HCT116 (cell line): ENCODE measurements at places on chromosomes 11 and 22. TPM values are rescaled to one million over a fixed set of nuclear protein-coding genes. Genes with fewer than 3 reads are reported as not detected.

The MYOD1 gene
- total RNA-seq = not detected

The INS gene
- 0.44 TPM for total RNA-seq

The THAP12 gene
- total RNA-seq = 44.1 TPM

The TTLL8 gene
- total RNA-seq = not detected

The APOBEC3C gene
- 40.2 TPM for total RNA-seq

DNA sequence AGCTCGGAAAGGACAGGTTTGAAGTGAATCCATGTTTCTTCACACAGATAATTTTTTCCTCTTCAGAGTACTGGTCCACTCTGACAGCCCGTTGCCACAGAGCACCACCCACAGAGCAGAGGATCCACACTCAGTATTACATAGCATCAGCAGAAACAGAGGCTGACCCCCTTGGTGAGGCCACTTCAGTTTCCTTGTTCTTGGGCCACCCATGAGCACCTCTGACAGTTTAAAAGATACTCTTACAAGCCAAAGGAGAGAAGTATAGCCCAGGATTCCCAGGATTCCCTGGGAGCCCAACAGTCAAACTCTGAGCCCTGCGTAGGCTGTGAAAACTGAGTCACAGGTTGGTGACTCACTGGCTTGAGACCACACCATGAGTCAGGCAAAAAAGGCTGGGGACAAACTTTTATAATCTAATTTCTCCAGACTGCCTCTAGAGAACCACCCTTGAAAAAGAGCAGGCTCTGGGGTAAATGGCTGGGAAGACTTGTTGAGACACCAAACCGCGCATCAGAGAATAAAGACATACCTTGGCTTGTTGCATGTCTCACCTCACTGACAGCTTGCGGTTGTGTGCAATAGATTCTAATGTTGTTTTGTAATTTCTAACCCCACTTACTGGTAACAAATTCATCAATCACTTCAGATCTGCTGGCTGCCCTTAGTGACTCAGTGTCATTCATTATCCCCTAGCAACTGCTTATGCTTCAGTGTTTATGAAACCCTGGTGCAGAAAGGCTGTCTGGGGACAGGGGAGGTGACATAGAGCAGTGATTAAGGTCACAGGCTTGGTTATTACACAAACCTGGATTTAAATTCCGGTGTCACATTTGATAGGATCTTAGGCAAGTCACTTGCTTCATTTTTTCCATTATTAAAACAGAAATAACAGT lies 56.9 kb upstream of the PRSS23 start:
- H3K4me1 ChIP-seq = peaks cover 69% of the 10 kb centered on the region
- DNase-seq = peak; percentile 95
- H3K36me3 ChIP-seq = no peaks in the 10 kb centered on the region
- H3K27ac ChIP-seq = peak overlapping the region; percentile 76
- peak overlapping the region; percentile 6; the same call in 1 of the 2 replicates for H3K4me3 ChIP-seq

GRCh38 chr22:49439373-49439772 lies 388.3 kb downstream of the BRD1 start:
- no peak for DNase-seq
- H3K4me3 ChIP-seq = no peak overlapping the region
- no peak overlapping the region for H3K27ac ChIP-seq
- H3K36me3 ChIP-seq = no peaks in the 10 kb centered on the region

- no peak overlapping the region for H3K4me3 ChIP-seq
- peaks cover 4% of the 10 kb centered on the region; the same call in 1 of the 2 replicates for H3K27me3 ChIP-seq
- H3K36me3 ChIP-seq = no peaks in the 10 kb centered on the region
- H3K4me1 ChIP-seq = no peaks in the 10 kb centered on the region
These were observed 60.8 kb downstream of the FBLN1 start for GRCh38 chr22:45563362-45564040.

- peaks cover 21% of the 10 kb centered on the region; the same call in 1 of the 2 replicates for H3K36me3 ChIP-seq
- H3K27ac ChIP-seq = peak overlapping the region; percentile 89
- H3K27me3 ChIP-seq = no peaks in the 10 kb centered on the region
- peak overlapping the region; percentile 98 for H3K4me3 ChIP-seq
These were observed 796 bp downstream of the POLDIP3 start for GRCh38 chr22:42613872-42614301.

DNA sequence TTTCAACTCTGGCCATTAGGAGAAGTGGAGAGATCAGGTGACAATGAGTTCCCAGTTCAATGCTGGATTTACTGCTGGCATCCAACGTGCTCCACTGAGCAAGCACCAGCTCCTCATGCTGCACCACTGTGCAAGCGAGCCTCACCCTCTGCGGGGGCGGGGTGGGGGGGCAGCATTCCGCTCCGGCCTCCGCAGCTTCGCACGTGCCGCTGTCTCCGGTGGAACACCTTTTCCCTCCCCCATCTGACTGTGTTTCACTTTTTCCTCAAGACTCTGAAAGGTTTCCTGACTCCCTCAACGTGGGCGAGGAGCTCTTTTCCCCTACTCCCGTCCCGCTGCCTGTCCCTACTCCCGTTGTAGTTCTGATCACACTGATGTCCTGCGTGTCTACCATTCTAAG lies 835 bp upstream of the RHOD start:
- DNase-seq = no peak
- no peaks in the 10 kb centered on the region for H3K27me3 ChIP-seq
- H3K27ac ChIP-seq = peak overlapping the region; percentile 82

- DNase-seq = peak; percentile 62
- no peaks in the 10 kb centered on the region for H3K36me3 ChIP-seq
- H3K27me3 ChIP-seq = no peaks in the 10 kb centered on the region
- H3K4me1 ChIP-seq = peaks cover 28% of the 10 kb centered on the region
- peak overlapping the region; percentile 7; the same call in 1 of the 2 replicates for H3K4me3 ChIP-seq
These were observed 52.9 kb downstream of the C11orf58 start for GRCh38 chr11:16791191-16791961.

DNA sequence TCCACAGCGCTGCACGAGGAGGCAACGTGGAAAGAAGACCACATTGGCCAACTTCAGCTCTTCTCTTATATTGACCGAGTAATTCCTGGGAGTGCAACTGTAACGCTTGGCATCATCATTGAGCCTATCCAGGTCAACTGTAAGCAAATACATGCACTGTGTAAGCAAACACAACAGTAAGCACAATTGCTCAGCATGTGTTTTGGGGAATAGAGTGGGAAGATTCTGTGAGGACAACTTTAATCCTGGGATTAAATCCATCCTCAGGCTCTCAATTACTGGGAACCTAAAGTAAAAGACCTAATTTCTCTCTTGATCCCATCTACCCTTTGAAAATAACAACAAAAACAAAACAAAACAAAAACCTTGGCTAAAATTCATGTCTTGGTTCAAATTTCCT lies 109.5 kb upstream of the DDI1 start:
- H3K4me1 ChIP-seq = peaks cover 3% of the 10 kb centered on the region; the same call in 1 of the 2 replicates
- H3K36me3 ChIP-seq = no peaks in the 10 kb centered on the region
- DNase-seq = no peak
- no peak overlapping the region for H3K4me3 ChIP-seq
- no peaks in the 10 kb centered on the region for H3K27me3 ChIP-seq

DNA sequence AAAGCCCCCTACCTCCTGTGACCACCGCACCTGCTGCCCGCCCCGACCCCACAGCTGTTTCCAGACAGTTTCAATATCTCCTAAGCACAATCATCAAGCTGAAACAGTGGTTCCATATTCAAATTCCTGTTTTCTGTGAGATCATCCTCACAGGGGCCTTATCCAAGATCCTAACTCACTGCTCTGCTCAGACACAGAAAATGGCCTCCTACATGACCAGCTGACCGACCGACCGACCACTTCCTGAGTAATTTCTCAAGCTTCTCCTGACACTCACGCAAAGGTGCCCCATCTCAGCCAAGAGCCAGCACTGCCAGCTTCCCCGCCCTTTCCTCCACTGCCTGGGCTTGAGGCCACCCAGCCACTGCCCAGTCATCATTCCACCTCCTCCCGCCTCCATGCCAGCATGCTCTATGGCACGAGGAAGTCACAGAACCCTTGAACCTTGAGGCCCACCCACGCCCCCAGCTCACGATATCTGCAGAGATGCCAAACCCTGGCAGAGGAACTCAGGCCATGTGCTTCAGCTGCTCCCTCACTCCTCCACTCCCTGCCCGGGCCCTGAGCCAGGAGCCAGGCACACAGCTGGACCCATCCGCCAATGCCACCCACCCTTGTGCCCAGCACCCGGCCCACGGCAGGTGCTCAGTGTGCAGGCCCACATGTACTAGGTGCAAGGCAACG lies 14.0 kb downstream of the KIAA0930 start:
- no peaks in the 10 kb centered on the region for H3K4me1 ChIP-seq
- no peaks in the 10 kb centered on the region for H3K36me3 ChIP-seq
- no peak overlapping the region for H3K27ac ChIP-seq
- H3K4me3 ChIP-seq = no peak overlapping the region
- no peaks in the 10 kb centered on the region for H3K27me3 ChIP-seq

- no peak overlapping the region for H3K27ac ChIP-seq
- no peak overlapping the region for H3K4me3 ChIP-seq
- peaks cover 84% of the 10 kb centered on the region for H3K27me3 ChIP-seq
- H3K4me1 ChIP-seq = no peaks in the 10 kb centered on the region
- no peak for DNase-seq
- H3K36me3 ChIP-seq = no peaks in the 10 kb centered on the region
These were observed 4.5 kb downstream of the PATE1 start for GRCh38 chr11:125750629-125751028.

DNA sequence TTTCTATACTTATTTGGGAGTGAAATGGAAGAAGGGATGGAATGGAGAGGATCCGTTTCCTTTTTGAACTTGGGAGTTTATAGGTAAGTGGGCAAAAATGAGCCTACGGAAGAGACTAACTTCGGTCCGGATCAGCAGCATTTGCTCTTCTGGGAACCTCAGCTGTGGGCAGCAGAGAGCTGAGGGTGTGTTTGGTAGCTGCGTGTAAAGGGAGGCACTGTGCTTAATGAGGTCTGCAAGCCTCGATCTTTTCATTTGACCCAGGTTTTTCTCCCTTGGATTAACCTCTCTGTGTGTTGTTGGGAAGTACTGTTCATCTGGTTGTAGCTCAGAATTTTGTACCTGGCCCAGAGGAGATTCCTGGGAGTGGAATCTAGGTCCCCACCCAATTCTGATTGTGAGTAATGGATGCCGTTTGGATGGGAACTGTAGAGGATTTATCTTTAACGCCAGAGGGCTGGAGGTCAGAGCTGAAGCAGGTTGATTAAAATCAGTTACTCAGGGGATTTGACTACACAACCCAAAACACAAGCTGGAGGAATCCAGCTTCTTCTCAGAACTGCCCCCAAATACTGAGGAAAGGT lies 201.6 kb upstream of the SORL1-AS1 start:
- H3K4me3 ChIP-seq = no peak overlapping the region
- DNase-seq = no peak
- no peak overlapping the region for H3K27ac ChIP-seq
- H3K4me1 ChIP-seq = peaks cover 27% of the 10 kb centered on the region

DNA sequence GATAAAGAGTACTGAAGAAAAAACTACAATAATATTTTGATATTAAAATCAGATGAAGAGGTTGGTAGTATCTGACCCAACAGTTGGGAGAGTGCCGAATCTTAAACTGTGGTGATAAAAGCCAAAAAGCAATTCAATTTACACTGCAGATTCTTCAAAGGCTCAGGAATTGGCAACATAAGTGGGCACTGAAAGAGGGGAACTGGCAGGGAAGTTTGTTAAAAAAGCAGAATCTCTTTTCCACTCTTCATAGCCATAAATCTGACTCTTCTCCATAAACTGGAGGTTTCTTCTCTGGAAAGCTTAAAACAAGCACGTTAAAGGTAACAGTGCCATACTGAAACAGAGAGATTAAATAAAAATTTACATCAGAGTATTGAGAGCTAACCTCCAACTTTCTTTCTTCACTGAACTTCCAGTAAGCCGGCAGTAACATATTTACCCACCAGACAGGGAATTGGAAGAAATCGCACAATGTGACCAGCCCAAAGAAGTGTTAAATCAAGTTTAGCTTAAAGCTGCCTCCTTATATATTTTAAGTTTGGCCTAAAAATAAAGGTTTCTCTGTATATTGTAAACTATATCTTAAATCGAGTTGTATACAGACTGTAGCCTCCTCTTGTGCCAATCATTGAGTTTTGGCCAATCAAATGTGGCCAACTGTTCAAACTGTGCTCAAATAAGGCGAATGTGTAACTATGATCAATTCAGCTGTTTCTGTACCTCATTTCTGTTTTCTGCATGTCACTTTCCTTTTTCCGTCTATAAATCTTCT lies 358.3 kb downstream of the NXPE2 start:
- no peaks in the 10 kb centered on the region for H3K36me3 ChIP-seq
- H3K27ac ChIP-seq = no peak overlapping the region
- DNase-seq = no peak
- H3K4me3 ChIP-seq = no peak overlapping the region
- H3K4me1 ChIP-seq = no peaks in the 10 kb centered on the region

DNA sequence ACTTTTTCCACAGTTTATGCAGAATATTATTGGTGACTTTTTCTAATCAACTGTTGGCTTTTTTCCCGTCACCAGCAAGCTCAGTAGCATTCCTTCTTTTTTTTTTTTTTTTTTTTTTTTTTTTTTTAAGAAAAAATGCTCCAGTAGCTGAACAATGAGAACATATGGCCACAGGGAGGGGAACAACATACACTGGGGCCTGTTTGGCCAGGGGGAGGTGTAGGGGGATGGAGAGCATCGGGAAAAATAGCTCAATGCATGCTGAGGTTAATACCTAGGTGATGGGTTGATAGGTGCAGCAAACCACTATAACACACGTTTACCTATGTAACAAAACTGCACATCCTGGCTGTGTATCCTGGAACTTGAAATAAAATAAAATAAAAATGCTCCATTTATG lies 82.5 kb downstream of the ARHGAP42 start:
- no peak overlapping the region for H3K4me3 ChIP-seq
- no peak overlapping the region for H3K27ac ChIP-seq
- H3K36me3 ChIP-seq = no peaks in the 10 kb centered on the region
- H3K27me3 ChIP-seq = no peaks in the 10 kb centered on the region
- peaks cover 7% of the 10 kb centered on the region; the same call in 1 of the 2 replicates for H3K4me1 ChIP-seq
- no peak for DNase-seq

DNA sequence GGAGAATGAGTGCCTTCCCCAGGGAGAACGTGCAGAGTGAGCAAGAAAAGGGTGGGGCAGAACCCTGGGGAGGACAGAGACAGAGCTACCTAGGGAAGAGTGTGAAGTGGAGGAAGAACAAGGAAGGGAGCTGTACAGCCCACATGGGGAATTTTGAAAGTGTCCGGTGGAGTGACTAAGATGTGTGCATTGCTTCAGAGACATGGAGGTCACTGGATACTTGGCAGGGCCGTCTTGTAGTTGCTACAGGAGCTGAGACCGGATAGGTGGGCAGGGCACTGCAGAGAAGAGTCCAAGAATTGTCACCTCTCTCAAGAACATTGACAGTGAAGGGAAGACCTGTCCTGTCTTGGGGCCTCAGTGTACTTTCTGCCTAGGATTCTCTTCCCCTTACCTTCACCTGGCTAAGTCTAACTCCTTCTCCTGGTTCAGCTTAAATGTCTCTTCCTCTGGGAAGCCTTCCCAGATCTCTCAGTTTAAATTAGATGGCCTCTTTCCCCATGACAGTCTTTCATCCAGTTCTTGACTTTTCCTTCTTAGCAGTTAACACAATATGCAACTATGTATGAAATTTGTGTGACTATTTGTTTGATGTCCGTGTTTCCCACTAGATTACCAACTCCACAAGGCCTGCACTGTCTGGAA lies 9.2 kb upstream of the P2RY6 start:
- peaks cover 12% of the 10 kb centered on the region; the same call in 1 of the 2 replicates for H3K4me1 ChIP-seq
- no peak for DNase-seq
- peaks cover 5% of the 10 kb centered on the region; the same call in 1 of the 2 replicates for H3K27me3 ChIP-seq
- H3K4me3 ChIP-seq = no peak overlapping the region
- H3K36me3 ChIP-seq = no peaks in the 10 kb centered on the region
